Activated T-helper 9 cell treated with anti-CD3 and anti-CD28 coated beads, Interleukin-2, amount 50 U/mL, for 16 hours (primary cell): ENCODE measurements at places on chromosomes 4 and X.

DNA sequence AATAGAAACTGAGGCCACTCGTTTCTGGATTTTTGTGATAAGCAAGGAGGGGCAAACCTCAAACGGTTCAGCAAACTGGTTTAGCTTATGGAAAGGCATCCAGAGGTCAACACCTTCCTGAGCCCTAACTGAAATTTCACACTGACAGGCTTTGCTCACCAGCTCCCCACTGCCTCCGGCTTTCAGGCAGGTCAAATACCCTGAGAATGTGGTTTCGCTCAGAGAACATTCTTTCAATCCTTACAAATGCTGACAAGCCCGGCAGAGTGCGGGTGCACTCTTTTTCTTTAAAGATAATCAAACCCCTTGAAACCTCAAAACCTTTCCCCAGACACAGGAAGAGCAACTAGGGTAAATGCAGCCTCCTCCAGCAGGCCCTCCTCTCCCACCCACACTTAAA is 41.5 kb downstream of the CD40LG start:
- DNase-seq, result no peak

DNA sequence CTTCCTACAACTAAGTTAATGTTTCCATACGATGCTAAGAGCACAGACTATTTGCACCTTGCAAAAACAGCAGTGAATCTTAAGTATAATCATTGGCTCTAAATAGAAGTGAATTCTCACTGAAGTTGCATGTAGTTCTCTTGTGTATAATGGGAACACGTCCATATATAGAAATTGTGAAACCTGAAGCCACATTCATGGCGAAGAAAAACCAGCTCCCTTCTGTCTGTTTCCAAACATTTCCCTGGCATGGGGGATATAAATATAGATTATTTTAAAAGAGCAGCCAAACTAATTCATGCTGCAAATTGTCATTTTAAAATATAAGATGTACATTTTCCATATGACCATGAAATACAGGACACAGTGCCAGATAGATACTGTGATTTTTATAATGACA is 71.1 kb downstream of the TRAM1L1 start:
- DNase-seq, result no peak

- no peak for DNase-seq
Measured at GRCh38 chrX:43096830-43097229, 318.9 kb upstream of the PPP1R2C start.

DNA sequence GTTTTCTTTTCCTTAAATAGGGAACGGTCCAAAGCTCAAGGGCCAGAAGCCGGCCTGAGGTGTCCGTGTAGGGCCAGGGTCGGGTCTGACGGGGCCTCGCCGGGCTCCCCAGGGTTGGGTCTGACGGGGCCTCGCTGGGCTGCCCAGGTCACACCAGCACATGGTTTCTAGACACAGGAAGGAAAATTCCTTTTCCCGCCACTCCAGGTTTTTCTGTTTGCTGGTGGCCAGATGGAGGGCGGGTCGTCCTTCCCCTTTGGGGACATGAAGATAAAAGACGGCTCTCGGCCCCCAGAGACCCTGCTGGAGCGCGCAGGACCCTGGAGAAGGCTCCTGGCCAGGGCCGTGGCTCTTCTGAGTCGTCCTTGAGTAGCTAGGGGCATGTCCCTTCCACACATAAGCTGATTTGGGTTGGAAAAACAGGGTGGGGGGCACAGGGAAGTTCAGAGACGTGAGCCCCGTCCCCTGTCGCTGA is 35.1 kb downstream of the PIGG start:
- DNase-seq, result no peak

DNA sequence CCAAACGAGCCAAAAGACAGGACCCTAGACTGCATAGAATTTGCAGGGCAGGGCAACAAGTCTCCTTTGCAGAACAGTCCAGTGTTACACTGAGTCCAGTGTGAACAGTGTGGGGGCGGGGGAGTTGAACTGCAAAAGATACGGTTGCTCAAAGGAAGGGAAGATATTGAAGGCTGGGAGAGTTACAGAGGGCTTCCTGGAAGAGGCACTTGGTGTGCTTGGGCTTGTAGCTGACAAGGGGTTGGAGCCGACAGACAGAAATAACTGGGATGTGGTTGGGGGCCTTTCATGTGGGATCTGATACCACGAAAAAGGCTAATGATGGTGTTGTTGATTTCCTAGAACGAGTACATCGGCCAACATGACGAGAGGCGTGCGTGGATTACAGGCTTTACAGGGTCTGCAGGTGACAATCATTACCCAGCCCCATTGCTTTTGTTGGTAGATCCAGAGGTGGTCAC is 6.1 kb downstream of the XPNPEP2 start:
- no peak for DNase-seq

GRCh38 chrX:30735839-30736238 is 82.6 kb downstream of the GK start:
- DNase-seq, result peak; percentile 44

DNA sequence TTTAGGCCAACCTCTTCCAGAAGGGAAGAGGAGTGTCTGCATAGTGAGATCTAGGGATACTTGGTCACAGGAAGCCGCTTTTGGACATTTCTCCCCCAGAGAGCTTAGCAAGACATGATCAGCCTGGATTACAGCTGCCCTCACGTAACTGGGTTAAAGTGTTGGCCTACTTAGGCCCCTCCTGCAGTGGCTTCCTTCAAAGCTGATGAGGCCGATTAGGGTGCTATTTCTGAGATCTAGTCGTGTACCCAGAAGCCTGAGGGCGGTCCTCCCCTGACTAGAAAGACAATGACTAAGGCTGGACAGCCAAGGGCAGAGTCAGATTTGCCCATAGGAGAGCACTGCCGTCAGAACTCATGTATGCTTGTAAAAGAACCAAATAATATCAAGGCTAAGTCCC is 135.0 kb downstream of the AMMECR1 start:
- no peak for DNase-seq

DNA sequence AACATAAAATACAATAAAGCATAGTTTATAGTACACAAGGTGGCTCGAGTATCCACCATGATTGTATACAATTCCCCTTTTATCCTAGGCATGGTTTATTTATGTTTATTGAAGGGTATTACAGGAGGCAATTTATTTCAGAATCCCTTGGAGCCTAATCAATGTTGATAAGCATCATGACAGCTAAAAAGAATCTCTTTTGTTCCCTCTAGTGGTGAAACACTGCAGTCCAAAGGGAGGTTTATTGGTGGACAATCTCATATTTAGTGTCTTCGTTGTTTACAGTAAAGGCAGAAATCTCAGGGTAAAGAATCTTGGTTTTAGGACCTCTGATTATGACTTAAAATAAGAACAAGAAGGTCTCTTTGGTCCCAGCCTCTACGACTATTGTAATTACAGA is 1712.5 kb downstream of the C4orf33 start:
- DNase-seq, result no peak

DNA sequence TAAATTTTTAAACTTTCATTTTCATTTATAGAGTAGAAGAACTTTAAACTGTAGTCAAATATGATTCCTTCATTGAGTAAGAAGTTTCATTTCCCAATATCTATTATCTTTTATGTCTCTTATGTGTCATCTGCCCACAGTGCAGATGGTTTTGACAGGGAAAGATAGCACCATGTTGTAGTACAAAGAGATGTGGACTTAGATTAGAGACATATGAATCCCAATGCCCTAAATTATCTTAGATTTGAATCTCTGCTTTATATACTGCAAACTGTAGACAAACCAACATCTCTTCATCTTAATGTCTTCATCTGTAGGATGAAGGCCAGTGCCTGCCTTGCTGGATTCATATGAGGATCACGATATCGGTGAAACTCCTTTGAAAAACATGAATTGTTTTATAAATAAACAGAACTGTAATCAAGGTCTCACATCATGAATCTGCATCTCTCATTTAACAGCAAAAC is 217.5 kb downstream of the BANK1 start:
- no peak for DNase-seq

DNA sequence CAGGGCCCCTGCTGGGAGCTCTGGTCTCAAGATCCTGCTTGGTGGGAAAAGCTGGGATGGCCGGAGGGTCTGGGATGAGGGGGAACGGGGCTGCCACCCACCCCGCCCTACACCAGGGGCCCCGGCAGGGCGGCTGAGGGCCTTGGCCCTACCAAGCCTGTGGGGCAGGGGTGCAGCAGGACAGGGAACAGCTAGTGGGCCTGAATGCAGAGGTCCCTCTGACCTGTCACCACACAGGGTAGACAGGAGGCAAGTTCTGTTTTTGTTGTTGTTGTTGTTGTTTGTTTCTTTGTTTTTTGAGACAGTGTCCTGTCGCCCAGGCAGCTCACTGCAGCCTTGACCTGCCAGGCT is 332 bp upstream of the RENBP start:
- DNase-seq, result no peak

- no peak for DNase-seq
Measured at GRCh38 chr4:182764642-182765041, 152.5 kb downstream of the DCTD start.

DNA sequence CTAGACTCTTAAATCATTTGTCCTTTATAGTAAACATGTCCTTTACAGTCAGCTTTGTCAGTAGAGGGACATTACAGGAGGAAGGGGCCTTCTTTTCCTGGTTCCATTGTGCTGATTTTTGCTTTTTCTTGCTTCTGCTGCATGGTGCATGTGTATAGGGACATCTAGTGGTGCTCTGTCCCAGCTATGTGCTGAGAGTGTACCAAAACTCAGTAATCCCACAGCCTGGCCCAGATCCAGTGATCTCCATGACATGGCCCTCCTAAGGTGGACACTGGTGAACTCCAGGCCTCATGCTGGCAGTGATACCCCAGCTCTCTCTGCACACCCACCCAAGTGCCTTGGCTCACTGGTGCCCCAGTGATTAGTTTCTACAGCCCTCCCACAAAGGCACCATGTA is 45.2 kb downstream of the MAGEB17 start:
- DNase-seq, result no peak

- DNase-seq, result no peak
Measured at GRCh38 chr4:184166736-184167135, 50.9 kb downstream of the ENPP6 start.

- no peak for DNase-seq
Measured at GRCh38 chr4:171067422-171067821, 745.8 kb upstream of the GALNTL6 start.

DNA sequence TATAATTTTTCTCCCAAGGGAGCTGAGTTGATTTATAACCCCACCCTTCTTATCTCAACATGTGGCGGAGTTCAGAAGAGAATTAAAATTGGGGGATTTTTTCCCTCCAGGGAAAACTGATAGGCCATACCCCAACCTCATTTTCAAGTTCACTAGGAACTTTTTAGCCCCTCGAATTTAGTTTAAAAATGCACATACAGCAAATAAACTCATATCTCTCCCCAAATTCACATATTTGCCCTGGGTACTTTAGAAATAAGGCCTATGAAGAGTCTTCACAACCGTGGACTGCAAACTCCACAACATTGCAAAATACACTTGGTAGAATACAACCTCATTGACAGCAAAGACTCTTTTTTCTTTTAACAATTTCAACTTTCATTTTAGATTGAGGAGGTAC is 206.7 kb upstream of the LEF1 start:
- DNase-seq, result no peak

GRCh38 chr4:145535202-145535601 is 53.5 kb downstream of the SMAD1 start:
- DNase-seq, result no peak
